GM23248 (cell line): ENCODE measurements at places on chromosomes 4 and X.

GRCh38 chrX:66918511-66918910 is 279.6 kb upstream of the EDA2R start:
- no peak for DNase-seq

- no peak for DNase-seq
Observed at GRCh38 chrX:78106651-78106986, 2.6 kb downstream of the PGK1 start.

DNA sequence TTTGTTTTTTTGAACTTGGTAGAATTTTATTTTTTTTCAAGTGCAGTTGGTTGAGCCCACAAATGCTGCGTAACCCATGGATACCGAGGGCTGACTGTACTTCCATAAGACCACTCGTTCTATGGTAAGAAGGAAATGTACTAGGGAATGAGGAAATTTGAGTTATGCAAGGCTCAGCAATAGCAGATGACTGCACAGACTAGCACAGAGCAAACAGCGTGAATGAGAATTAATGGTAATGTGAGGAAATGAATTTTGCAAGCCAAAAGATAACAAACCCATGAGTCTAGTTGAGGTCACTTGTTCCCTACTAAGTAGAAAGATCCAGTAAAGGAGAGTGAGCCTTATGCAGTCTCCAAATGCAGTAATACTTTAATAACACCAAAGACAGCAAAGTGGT is 17.4 kb downstream of the GSPT2 start:
- no peak for DNase-seq

GRCh38 chr4:77960367-77960766 is 96.8 kb upstream of the FRAS1 start:
- no peak for DNase-seq

DNA sequence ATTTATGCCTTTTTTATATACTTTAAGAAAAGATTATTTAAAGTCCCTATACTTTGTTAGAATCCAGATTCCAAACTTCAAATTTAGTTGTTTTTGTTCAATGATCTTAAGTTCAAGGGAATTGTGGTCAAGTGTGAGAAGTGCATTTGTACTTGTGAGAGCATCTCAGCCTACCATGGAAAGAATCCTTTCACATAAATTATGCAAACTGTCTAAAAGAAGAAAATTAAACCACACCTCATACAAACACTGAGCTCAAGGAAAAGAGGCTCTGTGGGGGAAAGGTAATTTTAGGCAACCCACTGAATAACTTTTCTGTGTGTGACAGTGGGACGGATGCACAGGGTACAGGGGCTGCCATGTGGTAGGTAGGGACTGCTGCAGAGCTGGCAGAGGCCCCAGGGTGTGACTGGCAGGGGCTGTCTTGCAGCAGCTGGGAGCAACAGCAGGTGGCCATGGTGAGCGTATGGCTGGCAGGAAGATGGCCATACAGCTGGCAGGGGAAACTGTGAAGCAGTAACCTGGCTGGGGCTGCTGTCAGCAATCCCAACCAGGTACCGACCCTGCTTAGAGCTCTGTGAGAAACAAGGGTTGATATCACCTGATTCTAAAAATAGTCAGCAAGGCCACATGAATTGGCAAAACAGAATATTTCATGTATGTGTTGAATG is 130.6 kb downstream of the UGT8 start:
- DNase-seq = no peak

DNA sequence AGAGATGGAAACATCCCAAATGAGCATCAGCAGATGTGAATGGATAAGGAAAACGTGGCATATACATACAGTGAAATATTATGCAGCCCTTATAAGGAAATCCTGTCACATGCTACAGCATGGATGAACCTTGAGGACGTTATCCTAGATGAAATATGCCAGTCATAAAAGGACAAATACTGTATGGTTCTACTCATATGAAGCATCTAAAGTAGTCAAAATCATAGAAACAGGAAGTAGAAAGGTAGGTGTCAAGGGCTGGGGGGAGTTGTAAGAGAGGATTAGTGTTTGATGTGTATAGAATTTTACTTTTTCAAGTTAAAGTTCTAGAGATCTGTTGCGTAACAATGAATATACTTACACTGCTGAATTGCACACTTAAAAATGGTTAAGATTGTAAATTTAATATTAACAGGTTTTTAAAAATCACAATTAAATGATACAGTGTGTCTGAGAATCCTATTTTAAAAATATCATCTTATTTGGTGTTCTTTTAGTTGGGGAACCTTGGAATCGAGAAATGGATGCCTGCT is 58.5 kb downstream of the KDM6A start:
- no peak for DNase-seq

GRCh38 chr4:57065730-57066482 is 44.3 kb downstream of the IGFBP7 start:
- DNase-seq = peak; percentile 36
